ENCODE measurements at places on chromosomes 12 and 14.
A peak's percentile ranks its signal among the peaks of the same experiment; 100 is the strongest.

DNA sequence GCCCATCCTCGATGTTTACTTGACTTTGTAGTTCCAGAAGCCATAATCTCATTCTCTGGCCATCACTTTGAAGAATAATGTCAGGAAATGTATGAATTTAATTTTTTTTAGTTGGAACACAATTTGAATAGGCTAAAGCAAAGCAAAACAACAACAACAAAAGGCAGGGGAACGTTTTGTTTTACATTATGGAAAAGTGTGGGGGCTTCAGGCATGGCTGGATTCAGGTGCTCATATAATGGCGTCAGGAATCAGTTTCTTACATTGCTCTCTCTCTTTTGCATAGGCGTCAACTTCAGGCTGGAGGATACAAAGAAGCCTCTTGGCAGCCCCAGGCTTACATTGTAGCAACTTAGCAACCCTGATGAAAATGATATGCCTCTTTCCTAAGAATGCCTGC, 13.1 kb upstream of the RPH3A start:
- no peak for DNase-seq

- DNase-seq: no peak
Observed at GRCh38 chr12:19822476-19822875, 383.2 kb downstream of the AEBP2 start.

DNA sequence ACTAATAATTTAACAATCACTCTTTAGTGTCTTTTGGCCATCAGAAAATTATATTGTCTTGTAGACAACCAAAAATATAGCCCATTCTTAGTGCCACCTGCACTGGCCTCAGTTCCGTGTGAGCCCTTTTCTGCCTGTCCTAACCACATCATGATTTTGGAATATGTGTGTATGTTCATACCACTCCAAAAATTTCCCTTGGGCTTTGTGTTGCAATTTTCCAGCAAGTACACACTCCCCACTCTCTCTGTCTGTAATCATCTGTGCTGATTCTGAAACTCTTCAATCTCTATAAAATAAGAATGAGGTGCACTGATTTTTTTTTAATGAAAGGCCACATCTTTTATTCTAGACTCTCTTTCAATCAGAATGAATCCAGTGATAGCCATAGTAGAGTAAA, 196.0 kb downstream of the PIK3C2G start:
- DNase-seq: no peak

- no peak for DNase-seq
Observed at GRCh38 chr12:101803978-101804377, 26.8 kb downstream of the GNPTAB start.

GRCh38 chr12:82069931-82070514, 288.2 kb downstream of the CCDC59 start:
- no peak for DNase-seq

DNA sequence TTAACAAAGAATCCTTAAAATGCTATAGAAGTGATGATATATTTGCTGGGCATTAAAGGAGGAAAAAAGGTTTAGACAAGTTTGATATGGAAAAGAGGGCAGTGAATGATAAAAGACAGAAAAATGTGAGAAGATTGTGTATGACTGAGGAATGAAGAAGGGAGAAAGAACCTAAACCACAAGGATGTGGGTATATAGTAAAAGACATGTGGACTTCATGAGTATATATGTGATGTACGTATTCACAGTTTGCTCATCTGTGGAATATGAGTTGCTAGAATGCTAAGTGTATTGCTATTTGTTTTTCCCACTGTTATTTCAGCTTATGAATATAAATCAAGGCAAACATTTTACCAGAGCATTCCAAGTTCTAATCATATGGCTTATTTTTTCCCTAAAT, 2.1 kb upstream of the SLC16A7 start:
- DNase-seq: no peak

DNA sequence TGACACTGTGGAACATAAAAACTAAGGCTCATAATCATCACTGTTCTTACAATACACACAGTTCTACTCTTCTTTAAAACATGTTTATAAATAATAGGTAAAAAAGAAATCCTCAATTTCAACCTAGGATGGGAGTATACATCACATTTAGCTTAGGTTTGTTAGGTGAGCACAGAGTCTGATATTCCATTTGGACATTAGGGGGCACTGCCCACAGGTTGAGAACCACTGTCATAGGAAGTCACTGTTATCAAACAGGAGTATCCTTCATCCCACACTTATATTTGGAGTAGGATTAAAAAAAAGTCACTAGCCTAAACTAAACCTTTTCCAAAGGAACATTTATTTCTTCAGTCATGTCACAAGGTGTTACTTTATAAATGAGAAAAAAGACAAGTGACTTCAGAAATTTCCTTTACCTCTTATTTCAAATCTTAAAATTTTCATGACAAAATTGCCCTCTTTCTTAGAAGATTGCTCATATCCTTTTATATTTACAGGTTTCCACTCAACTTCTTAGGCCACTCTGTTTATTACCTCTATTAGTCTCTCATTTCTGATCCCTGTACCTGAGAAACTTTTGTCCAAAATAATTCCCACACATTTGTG, 240.6 kb downstream of the CPNE8 start:
- DNase-seq: no peak

- DNase-seq: no peak
Observed at GRCh38 chr12:127964717-127965116, 302.3 kb upstream of the TMEM132C start.

- no peak for DNase-seq
Observed at GRCh38 chr12:49985981-49986380, 13.2 kb downstream of the AQP6 start.

GRCh38 chr12:62191491-62192179, 68.6 kb upstream of the USP15 start:
- no peak for DNase-seq

- no peak for DNase-seq
Observed at GRCh38 chr14:50357124-50357523, 39.6 kb downstream of the CDKL1 start.

GRCh38 chr14:75859746-75860145, 122.0 kb downstream of the TGFB3 start:
- DNase-seq: no peak

DNA sequence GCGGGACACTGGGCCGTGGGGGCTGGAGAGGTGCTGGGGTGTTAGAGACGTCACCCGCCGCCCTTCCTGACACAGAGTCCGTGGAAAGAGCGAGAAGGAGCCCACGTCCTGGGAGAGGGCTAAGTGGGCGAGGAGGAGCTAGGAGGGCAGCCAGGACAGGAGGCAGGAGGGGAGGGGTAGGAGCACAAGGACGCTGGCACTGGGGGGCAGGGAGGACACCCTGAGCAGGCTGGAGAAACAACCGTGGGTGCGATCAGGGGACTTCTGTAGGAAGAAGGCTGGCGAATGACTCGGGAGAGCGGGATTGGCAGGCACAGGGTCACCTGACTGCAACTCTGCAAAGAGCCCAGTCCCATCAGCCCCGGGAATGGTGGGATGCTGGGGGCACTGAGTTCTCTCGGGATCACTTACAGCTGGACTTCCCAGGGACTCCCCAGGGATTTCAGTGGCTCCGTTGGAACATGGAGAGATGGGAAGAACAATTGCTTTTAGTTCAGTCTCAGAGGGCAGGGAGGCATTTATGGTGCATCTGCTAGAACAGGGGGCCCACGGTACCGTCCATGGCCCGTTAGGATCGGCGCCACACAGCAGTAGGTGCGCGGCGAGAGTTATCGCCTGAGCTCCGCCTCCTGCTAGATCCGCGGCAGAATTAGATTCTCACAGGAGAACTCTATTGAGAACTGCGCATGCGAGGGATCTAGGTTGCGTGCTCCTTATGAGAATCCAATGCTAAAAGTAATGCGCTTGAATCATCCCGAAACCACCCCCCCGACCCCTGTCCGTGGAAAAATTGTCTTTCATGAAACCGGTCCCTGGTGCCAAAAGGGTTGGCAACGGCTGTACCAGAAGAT, 24.3 kb downstream of the UBR7 start:
- peak; percentile 21 for DNase-seq

GRCh38 chr14:38887696-38888095, 215.3 kb downstream of the SEC23A start:
- no peak for DNase-seq

DNA sequence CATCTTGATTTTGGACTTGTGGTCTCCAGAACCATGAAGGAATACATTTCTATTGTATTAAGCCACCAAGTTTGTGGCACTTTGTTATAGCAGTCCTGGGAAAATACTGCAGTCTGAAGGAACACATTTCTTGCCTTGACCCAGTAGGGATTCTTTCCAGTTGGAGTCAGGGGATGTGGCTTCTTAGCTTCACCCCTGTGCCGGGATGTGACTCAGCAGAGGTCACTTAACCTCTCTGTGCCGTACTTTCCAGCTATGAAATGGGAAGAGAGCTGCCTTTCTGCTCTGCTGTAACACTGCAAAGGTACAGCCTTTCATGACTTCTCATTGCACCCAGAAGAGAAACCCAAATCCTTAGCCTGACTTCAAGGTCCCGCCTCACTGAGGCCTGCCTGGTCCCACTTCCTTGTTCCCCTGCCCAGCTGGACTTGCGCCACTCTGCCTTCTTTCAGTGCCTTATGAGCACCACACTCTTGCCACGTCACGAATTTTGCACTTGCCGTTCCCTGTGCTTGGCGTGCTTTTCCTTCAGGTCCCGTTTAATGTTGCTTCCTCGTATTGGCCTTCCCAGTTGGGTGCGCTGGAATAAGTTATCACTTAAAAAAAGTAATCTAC, 24.2 kb downstream of the CHST11 start:
- DNase-seq: no peak

GRCh38 chr14:37311252-37311651, 113.5 kb downstream of the MIPOL1 start:
- no peak for DNase-seq

DNA sequence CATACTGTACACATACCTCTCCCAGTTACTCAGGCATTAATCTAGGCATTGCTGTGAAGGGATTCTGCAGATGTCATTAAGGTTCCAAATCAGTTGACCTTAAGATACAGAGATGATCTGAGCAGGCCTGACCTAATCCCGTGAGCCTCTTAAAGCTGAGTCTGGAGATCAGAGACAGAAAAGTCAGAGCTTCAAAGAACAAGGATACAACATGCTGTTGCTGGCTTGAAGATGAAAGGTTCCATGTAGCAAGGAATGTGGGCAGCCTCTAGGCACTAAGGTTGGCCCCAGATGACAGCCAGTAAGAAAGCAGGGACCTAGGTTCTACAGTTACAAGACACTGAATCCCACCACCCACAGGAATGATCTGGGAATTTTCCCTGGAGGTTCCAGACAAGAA, 81.1 kb downstream of the MAP1LC3B2 start:
- DNase-seq: no peak

GRCh38 chr12:79296871-79297270, 393.9 kb downstream of the PAWR start:
- peak; percentile 70 for DNase-seq

DNA sequence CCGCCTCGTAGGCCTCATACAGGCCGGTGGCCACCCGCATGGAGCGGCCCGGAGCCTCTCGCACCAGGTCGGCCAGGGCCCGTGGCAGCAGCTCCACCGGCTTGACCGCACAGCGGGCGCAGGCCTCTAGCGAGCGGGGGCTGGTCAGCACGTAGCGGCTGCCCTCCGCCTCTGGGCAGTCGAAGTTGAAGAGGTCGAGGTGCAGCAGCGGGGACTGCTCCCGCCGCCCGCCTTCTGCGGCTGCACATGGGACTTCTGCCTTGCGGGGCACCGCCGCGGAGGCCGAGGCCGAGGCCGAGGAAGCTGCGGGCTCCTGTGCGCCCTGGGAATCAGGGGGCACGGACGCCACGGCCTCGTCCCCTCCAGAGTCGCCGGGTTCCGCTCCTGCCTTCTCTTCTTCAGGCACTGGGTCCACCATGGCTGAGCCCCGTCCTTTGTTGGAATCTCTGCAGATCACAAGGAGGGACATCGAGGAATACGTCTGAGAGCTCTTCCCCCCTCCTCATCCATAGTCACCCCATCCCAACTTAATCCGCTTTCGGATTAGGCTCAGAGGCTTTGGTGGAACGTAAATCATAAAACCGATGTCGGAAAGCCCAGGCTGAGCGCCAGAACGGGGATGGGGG, 1.4 kb downstream of the CCDC177 start:
- DNase-seq: no peak

DNA sequence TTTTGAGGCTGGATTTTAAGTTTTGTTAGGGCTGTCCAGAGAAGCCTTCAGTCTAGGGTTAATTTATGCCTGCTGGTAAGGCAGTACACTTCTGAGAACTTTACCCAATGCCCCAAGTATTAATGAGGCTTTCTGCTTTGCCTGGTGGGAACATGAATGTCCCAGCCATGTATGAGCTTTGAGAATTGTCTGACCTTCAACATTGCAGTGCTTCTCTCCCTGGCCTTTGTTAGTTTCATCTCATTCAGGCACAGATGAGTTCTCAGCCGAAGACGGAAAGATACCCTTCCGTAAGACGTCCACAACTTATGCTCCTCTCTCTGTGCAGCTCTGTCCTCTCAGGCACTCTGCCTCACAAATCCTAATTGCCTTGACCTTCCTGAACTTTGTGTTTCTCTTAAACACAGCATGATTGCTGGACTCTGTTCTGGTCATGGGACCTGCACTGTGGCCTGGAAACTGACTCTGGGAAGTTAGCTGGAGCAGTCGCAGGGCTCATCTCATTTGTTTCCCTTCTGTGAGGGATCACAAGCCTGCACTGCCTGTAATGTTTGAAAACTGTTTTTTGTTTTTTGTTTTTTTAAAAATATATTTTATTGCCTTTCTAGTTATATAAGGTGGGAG, 15.7 kb downstream of the CHPT1 start:
- DNase-seq: no peak

DNA sequence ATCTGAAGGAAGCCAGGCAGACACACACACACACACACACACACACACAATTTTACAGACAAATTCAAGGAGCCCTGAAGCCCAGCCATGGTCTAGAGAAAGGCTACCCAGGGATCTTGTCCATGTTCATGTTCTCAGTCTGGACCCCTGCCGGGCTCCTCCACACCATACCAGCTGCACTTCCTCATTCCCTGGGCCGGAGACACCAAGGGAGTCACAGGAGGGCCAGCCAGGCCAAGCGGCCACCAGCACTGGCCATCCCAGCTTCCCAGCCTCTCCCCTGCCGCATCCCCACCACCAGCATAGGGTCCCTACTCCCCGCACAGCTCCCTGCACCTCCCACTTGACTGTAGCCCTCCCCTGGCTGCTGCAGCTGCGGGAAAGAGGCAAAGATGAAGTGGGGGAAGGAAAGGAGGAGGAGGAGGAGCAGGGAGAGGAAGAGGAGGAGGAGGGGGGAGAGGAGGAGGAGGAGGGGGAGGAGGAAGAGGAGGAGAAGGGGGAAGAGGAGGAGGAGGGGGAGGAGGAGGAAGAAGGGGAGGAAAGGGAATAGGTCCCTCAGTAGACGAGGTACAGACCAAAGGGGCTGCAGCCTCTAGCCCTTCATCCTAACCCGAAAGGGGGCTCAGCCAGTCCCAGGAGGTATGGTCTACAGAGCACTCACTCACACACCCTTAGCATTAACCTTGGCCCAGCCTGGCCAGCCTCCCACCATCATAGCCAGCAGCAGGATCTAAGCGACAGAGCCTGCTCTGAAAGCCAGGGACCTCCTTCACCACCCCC, 293.2 kb downstream of the DPF3 start:
- DNase-seq: no peak

Measured in NCI-H446 (cell line).